ENCODE measurements at places on chromosomes 11 and 22.

- no peak for DNase-seq
Measured at GRCh38 chr11:34263441-34264091, 94.2 kb downstream of the ABTB2 start.

GRCh38 chr11:61024938-61025820, 53.7 kb downstream of the CD6 start:
- DNase-seq: no peak

- DNase-seq: no peak
Measured at GRCh38 chr11:128598506-128599150, 11.3 kb upstream of the ETS1 start.

GRCh38 chr11:125451400-125452124, 44.5 kb downstream of the FEZ1 start:
- no peak for DNase-seq

DNA sequence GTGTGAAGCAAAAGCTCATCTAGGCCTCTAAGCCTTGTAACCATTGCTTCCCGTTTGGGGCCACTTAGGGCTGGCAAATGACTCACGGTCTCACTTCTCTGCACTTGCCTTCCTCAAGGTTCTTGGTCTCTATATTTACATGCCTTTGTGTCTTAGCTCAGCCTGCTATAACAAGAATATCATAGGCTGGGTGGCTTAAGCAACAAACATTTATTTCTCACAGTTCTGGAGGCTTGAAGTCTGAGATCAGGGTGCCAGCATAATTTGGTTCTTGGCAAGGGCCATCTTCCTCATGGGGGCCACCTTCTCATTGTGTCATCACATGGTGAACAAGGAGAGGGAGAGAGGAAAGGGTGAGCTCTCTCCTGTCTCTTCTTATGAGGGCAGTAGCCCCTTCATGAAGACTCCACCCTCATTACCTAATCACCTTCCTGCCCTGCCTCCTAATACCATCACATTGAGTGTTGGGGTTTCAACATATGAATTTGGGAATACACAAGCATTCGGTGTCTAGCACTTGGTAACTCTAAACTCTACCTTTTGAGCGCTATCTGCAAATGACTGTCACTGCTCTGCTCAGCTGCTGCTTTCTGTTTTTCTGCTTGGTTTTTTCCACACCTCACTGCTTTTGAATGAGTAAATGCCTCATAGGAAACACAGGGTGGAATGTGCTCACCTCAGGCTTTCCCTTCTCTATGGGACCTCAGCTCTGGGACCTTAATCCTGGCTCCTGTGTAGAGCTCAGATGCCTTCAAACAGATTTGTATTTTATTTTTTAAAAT, 16.2 kb upstream of the ME3 start:
- peak; percentile 95 for DNase-seq

Data from MV-4-11 (cell line).